Substantia nigra (tissue), 51 donors: ENCODE measurements at places on chromosomes 3 and 15.

DNA sequence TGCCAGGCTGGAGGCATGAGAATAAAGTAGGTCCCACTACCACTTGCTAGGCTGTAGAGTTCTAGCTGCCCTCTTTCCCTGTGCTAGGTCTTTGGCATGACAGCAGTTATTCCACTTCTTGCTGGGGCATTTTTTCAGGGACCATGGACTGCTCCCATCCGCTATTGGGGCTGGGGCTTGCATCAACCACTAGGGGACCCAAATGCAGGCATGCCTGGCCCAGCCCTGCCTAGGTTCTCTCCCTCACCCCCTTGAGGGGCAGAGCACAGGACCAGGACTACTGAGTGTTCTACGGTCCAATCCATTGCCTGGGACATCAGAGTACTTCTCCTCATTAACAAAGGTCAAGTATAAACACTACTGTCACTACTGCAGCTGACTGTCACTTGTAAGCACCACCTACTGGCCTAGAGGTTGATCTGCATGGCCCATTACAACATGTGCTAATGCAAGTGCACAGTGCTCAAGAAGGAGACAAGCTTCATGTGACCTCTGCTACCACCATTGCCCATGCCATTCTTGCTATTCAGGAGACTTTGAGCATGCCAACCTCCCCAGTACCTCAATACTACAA, 270.5 kb downstream of the MBNL1 start:
- DNase-seq: no peak

DNA sequence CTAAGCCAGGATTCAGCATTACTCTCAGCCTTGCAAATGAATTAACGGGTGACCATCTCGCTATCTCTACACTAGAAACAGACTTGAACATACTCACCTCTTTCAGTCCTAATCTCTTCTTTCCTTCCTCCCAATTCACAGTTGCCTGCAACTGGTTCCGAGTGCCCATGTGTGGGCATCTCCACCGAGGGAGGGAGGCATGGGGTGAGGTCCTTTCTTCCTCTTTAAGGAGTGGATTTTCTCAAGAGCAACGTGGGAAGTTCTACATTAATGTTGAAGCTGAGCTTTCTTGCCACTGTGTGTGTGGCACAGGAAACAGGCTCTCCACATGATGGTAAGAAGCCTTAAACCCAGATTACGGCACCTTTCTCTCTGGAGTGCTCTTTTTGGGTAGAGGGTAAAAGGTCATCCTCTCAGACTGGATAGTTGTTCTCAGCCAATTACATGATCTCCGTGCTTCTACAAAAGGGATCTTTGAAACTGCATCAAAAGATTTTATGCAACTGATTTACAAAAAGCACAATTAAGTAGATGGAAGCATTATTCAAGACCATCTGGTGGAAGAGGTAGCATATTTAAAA, 286.8 kb upstream of the NR2F2 start:
- no peak for DNase-seq

DNA sequence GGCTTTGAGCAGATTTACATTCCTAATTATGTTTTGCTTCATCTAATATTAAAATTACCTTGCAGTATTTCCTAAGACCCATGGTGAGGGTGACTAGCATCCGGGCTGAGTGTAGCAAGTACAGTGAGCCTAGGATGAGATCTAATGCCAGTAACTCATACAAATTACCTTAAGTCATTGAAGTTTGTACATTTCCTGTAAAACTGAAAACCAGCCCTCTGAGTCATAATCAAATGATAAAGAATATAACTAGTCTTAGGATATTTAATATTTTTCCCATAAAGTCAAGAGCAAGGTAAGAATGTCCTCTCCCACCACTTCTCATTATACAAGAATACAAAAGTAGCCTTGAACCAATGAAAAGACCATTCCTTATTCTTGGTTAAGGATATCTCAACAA, 54.8 kb upstream of the CHRM5 start:
- DNase-seq: no peak

DNA sequence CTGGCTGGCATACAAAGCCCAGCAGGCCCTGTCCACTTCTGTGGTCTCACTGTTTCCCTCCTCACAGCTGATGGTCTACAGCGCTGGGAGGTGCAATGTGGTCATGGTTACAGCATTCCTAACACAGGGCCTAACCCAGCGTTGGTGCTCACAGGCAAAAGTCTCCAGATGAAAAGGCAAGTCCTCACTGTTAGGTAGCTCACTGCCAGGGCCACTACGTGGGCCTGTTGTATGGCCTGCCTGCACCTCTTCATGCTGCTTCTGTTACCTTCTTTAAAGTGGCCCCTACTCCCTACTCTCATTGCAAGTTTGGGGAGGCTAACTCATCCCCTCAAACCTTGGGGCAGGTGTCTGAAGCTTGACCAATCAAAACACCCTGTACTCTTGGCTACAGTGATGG, 31.3 kb downstream of the CCDC13 start:
- DNase-seq: no peak

GRCh38 chr3:22981166-22981565, 222.0 kb upstream of the UBE2E2 start:
- DNase-seq: no peak

GRCh38 chr3:193827871-193828270, 234.9 kb downstream of the OPA1 start:
- DNase-seq: no peak

GRCh38 chr3:155110996-155111901, 31.1 kb downstream of the MME start:
- no peak for DNase-seq

- DNase-seq: no peak
Measured at GRCh38 chr3:119637679-119638477, 22.5 kb downstream of the POPDC2 start.

DNA sequence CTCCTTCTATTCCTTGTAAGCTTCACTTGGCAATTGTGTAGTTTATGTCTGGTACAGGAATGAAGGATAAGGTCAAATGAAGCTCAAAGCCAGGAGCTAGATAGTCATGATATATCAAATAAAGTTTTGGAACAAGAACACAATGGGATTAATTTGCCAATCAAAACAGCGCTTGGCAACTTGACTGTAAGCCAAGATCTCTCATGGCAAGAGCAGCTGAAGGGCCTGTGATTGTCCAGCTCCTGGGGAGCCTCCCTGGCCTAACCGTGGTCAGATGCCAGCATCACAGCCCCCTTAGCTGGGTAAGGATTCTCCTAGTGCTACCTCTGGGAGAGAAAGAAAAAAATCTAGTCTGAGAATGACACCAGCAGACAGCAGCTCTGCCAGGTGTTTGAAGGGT, 97.2 kb downstream of the LIPC start:
- DNase-seq: no peak

DNA sequence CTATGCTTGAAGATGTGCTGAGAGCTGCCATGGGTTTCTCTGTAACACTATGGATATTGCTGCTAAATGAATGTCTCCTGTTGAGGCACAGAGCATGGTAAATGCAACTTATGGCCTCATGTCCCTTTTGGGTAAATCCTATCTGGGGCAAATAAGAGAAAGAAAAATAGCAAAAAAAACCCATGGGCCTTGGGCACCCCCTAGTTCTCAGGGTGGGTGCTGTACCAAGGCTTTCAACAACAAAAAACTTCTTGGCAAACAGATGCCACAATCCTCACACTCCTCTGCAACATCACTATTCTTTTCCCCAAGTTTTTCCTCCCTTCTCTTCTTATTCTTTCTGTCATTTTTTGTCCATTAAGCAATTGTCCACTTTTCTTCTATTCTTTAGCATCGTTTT, 340.1 kb upstream of the ROBO2 start:
- no peak for DNase-seq

DNA sequence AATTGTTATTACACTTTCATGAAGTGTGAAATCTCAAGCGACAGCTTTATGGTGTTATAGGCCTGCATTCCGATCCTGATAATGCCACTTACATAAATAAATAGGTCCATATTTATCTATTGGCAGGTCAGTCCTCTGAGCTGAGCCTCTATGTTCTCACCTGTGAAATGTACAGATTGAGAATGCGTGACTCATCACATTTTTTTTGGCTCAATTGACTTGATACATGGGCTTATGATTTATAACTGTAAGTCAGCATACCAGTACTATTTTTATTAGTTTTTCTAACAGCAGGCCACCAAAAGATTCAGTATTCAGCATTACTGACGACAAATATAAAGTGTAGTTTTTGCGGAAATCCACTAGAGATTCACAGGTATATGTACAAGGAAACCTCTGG, 344.4 kb downstream of the ROBO1 start:
- no peak for DNase-seq

DNA sequence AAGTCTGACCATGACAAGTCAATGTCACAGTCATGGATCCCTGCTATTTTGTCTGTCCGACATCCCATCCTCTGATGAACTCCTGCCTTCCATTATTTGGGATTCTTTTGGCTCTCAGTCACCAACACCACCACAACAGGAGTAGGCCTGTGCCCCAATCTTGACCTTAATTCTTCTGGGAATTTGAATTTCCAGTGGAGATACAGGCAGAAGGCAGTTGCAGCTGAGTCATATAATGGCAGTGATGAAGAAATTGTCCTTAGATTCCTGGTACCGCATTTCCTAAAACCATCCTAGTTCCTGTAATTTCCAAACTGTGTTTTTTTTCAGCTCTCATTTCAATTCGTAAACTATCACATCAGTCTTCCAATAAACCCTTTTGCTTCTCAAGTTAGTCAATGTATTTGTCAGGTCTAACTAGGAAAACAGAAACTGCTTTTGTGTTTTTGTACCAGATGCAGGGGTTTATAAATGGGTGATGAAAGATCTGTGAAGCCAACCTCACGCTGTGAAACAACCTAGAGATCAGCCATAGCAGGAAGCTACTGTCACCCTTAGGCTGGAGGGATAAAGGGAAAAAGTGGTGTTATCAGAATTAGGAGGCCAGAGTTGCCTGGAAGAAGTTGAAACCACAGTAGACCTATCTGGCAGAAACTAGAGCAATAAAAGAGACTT, 126.3 kb upstream of the TMEM108 start:
- DNase-seq: no peak

DNA sequence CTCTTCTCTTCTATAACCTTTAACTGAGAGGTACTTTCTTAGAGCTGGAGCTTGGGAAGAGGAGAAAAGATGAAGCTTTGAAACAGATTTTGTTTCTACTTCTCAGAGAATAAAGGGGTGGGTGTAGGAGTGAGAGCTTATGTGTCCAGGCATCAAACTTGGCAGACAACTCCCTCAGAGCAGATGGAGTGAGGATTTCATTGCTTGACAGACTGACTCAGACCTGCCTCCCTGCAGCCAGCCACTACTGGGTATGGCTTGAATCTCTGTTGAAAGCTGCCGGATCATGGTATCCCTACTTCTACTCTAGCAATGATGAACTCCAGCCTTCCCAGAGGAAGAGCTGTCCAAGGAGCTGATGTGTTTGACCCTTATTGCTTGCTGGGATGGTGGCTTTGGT, 36.7 kb downstream of the SYN2 start:
- DNase-seq: no peak

- no peak for DNase-seq
Measured at GRCh38 chr15:32682569-32682968, 35.2 kb upstream of the GREM1 start.

- no peak for DNase-seq
Measured at GRCh38 chr3:21055015-21055414, 696.0 kb downstream of the ZNF385D start.

DNA sequence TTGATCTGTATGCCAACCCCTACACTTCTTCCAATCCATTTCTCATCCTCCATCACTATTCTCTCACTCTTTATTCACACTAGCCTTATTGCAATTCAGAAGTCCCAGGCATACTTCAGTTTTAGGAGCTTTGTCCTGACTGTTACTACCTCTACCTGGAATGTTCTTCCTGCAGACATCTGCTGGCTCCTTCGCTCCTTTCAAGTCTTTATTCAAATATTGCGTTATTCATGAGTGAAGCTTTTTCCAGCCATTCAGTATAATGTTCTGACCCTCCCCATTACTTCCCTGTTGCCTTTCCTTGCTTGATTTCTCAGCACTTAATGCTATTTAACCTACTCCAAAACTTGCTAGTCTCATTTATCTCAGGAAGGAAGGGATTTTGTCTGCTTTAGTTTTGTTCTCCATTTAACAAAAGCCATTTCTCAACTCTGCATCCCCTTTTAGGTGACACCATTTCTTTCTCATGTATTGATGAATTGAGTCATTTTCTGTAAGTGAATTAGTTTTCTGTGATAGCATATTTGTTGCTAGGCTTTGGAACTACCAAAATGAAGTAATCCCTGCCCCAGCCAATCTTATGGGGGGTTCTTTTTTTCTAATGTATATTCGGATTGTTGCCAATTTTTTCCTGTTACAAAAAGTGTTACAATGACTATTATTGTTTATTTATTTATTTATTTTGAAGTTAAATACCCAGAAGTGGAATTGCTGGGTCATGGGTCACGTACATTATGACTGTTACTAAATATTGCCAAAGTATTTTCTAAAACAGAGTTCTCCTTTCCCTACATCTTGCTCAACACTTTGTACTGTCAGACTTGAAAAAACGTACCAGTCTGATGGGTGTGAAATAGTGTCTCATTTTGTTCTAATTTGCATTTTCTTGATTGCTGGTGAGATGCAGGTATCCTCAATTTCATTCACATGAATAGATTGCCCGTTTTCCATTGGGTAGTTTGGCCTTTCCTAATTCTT, 9.4 kb downstream of the ATP11B start:
- DNase-seq: no peak

DNA sequence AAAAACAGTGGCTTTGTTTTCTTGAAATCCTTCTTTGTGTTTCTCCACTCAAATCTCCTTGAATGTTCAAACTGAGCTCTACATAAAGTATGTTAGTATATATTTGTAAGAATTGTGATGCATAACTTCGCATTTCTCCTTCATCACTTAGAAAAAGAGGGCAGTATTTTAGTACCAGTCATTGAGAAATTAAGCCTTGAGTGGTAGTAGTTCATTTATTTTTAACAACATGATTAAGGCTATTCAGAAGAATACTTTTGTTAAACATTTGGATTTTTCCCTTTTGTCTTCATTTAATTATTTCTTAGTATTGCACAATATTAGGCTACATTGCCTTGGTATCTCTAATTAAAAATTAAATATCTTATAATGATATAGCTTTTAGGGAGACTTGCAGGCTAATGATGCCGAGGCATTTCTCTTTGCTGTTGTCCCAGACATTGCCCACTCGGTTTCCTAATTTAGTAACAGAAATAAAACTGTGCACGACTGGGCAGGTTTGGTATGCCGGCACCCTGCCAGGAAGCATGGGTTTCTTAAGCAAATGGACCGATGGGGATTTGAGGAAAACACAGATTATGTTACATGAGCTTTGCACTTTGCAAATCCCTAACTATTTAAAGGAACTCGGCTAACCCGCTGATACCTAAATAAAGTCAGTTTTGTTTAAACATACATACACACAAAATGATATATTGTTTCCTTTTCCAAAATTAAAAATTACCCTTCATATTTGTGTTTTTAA, 54.7 kb downstream of the LRRC28 start:
- no peak for DNase-seq

DNA sequence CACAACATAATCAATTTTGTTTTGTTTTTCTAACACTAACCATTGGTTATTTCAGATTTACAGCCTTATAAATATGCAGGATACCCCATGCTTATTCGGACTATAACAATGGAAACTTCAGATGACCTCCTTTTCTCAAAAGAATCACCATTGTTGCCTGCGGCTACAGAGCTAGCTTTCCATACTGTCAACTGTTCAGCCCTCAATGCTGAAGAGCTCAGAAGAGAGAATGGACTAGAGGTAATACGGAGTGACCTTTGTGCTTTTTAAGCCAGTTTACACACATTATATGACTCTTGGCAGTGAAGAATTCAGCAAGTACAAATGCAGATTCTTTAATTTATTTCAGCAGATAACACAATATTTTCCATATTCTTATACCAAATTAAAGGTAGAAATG, 81.8 kb downstream of the DNAJC13 start:
- DNase-seq: no peak
